Fibroblast of gingiva (primary cell): ENCODE measurements at places on chromosomes 2 and 18.

GRCh38 chr18:7116792-7117389 is 706 bp downstream of the LAMA1 start:
- DNase-seq: no peak

- no peak for DNase-seq
Observed at GRCh38 chr2:201754717-201755415, 25.9 kb downstream of the ALS2 start.

- no peak for DNase-seq
Observed at GRCh38 chr2:239339726-239340601, 60.9 kb downstream of the HDAC4 start.

DNA sequence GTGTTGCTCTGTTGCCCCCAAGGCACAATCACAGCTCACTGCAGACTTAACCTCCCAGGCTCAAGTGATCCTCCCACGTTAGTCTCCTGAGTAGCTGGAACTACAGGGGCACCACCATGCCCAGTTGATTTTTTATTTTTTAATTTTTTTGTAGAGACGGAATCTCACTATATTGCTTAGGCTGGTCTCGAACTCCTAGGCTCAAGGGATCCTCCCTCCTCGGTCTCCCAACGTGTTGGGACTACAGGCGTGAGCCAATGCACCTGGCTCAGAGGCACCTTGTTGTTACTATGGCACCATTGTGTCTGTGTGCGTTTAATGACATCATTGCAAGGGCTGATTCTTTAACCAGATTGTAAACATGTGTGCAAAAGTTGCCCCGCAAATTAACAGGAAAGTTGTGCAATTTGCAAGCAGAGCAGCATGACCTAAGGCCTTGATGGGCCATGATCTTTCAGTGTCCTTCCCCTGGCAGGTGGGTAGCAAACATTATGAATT is 22.6 kb downstream of the TCF23 start:
- DNase-seq: peak; percentile 62

DNA sequence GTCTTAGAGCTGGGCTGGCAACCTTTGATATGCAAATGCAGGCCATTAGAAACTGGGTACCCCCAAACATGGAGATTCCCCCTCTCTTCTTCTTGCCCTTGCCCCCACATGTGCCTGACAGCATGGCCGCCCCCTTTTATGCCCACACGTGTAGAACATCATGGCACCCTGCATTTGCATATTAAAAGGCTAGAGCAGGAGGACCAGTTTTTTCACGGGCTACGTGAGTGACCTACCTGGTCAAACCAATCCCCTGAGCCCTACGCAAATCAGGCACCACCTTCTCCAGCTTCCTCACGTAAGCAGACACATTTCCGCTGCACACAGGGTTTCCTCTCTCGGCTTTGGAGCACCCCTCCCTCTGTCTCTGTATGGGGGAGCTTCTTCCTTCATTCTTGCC is 110.9 kb upstream of the COPS8 start:
- no peak for DNase-seq

DNA sequence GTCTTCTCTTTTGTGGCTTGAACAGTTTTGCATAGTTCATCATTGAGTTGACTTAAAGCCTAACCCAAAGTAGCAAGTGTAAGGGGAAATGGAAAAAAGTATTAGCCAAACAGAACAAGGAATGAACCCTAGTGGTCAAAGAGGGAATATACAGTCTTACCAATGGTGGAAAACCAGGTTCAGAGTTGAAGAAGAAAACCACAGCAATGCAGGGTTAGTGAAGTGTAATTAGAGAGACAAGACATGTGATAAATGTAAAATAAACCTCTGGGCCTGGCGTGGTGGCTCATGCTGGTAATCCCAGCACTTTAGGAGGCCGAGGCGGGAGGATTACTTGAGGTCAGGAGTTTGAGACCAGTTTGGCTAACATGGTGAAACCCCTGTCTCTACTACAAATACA is 2.4 kb downstream of the TTN start:
- DNase-seq: no peak

DNA sequence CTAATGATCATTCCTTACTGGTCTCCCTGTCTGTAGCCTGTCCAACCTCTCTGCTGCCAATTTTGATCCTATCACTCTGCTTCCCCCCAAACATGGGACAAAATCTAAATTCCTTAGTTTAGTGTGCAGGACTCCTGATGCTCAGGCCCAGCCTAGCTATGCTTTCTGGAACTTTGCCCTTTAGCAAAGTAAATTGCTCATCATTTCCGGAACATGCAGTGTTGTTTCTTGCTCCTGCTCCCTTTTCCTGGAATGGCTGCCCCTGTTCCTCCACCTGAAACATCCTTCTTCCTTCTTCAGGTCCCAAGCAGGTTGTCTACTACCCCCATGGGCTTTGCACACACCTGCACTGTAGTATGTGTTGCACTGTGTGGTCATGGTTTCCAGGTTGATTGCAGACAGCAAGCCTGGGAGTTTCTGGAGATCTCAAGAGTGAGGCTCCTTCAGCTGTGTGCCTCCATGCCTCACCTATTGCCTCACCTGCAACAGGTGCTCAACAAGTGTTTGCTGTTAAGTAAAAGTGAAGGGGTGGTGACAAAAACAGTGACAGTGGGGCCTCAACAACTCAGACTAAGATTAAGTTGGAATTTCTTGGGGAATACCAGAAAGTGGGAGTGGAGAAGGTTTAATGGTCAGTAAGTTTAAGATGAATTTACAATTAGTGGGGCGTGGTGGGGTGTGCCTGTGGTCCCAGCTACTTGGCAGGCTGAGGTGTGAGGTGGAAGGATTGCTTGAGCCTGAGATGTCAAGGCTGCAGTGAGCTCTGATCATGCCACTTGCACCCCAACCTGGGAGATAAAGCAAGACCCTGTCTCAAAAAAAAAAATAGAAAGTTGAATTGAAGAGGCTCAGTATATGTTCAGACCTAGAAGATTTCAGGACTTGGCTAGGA is 120.0 kb downstream of the DNAH6 start:
- DNase-seq: no peak

- DNase-seq: no peak
Observed at GRCh38 chr18:72783530-72783929, 84.3 kb downstream of the NETO1 start.

- no peak for DNase-seq
Observed at GRCh38 chr2:218662827-218663226, 3.3 kb downstream of the BCS1L start.

DNA sequence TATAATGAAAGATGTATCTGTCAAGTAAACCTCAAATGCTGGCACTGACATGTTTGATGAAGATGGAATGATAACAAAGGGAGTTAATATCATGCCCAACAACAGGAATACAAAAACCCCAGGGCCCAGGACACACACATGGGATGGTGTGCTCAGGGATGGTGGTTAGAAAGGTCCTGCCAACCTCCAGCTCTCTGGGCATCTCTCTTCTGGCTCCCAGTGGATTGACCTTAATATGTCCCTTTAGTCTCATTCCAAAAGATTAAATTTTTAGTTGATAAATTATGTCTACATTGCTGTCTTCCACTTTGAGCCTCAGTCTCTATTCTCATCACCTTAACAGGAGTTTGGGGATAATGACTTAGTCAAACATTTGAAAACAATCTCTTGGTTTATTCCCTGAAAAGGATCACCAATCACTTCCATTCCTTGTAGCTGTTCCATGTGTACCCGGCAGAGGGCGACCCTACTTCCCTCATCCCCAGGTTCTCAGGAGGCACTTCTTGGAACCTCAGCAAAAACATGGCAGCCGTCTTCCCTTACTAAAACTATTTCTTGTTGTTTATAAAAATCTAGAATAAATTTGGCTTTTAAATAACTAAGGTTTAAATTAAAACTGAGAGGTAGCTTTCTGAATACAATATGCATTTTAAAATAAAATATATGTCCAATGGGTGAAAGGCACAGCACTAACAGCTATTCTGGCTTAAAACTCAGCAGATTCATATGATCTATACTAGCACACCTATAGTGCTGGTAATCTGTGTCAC is 29.6 kb downstream of the MCEE start:
- DNase-seq: peak; percentile 45

GRCh38 chr2:54164106-54164505 is 48.7 kb downstream of the ACYP2 start:
- no peak for DNase-seq

- peak; percentile 81 for DNase-seq
Observed at GRCh38 chr2:43484323-43484930, 111.4 kb downstream of the THADA start.

- DNase-seq: peak; percentile 34
Observed at GRCh38 chr18:51054764-51055163, 24.8 kb downstream of the SMAD4 start.

- no peak for DNase-seq
Observed at GRCh38 chr2:28089486-28089885, 199.0 kb downstream of the BABAM2 start.

DNA sequence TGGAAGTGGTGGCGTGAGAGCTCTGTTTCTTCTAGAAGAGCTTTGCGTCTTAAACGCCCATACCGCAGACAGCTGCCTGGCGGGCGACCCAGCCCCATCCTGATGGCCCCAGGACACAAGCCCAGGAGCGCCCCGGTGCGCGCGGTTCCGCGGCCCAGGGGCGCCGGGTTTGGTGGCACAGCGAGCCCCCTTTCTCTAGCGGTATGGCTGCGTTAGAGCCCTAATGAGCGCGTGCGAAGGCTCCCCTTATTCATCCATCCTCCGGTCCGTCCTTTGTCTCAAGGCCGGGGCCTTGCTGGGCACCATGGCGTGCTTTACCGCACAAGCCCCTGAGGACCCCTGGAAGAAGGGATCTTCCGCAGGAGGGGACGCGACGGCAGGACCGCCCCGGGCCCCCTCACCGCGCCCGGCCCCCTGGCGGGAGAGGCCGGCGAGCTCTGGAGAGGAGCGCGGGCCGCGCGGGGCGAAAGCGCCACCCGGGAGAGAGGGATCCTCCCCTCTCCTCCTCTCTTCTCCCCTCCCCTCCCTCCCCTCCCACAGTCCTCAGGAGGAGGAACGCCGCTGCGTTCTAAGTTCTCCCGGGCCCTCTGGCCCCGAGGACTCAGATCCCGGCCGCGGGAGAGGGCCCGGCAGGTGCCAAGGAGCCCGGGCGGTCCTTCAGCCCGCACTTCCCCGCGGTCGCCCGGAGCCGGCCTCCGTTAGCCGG is 626 bp upstream of the SLC1A4 start:
- DNase-seq: peak; percentile 79

DNA sequence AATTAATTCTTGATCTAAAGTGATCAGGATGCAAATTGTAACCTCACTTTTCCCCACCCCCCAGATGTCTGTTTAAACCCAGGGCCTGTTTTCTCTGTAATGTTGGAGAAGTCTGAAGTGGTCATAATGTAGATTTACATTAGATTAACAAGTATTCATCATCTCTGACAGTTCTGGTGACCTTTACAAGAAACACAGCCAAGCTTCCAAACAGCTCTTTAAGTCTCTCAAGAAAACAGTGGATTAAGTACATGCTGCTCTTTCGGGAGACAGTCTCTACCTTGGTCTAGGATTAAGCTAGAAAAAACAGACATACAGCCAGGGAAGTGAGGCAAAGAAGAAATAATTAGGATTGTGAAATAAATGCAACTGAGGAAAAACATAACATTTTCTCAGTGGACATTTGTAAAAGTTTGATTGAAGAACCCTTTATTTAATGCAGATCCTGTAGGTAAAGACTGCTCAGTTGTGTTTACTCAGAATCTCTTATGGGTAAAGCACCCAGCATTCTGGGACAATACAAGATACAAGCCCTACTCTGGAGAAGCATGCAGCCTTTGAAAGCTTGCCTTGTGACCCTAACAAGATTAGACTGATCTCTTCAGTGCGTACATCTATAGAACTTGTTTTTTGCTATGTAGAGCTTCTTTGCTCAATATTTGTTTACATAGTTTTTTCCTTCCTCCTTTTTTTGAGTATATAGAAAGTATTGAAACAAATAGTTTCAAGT is 203.9 kb downstream of the PHLPP1 start:
- DNase-seq: no peak

GRCh38 chr2:128365217-128365905 is 46.7 kb upstream of the HS6ST1 start:
- no peak for DNase-seq

DNA sequence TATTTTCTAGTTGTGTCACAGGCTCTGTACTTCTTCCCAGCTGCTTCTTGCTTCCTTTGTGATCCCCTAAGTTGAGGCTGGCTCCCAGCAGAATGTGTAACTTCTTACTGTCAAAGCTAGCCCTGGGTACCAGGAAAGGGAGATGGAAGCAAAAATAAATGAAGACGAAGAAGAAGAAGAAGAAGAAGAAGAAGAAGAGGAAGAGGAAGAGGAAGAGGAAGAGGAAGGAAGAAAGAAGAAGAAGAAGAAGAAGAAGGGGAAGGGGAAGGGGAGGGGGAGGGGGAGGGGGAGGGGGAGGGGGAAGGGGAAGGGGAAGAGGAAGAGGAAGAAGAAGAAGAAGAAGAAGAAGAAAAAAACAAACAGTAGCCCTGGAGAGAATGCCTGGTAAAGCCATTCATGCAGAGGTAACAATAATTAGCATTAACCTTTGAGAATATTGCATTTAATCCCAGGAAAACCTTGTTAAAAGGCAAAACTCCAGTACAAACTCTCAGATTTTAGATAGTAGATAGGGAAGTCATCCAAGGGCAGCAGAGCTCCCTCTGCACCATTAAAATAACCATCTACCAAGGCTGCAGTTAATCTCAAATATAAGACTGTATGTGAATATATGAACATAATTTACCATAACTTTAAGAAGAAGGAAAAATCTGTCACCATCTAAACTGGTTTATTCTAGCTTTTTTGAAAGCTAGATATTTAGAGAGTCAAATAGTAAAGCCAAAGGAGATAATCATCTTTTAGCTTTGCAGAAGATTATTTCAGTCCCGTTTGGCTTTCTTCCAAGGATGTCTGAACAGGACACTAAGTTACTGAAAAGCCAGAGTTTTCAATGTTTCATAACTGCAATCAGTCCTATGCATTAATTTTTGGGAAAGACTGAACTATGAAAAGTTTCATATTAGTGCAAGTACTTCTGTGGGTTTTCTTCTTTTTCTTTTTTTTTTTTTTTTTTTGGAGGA is 44.3 kb upstream of the FBXO11 start:
- no peak for DNase-seq

DNA sequence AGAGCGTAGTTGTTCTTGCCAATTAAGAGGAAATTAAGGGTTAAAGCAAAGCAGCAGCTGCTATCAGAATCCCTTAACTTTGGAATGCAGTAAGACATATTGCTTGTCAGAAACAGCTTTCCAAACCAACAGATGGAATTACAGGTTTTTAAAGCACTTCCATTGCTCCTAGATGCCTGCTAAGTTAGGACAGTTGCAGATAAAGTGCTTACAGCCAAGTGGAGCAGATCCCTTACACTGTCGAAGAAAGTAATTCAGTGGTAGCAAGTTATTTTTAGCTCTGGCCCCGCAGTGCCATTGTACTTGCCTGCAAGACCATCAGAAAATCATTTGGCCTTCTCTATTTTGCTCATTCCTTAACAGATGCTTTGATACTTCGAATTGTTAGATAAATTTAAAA is 5.4 kb downstream of the PDK1 start:
- DNase-seq: no peak

DNA sequence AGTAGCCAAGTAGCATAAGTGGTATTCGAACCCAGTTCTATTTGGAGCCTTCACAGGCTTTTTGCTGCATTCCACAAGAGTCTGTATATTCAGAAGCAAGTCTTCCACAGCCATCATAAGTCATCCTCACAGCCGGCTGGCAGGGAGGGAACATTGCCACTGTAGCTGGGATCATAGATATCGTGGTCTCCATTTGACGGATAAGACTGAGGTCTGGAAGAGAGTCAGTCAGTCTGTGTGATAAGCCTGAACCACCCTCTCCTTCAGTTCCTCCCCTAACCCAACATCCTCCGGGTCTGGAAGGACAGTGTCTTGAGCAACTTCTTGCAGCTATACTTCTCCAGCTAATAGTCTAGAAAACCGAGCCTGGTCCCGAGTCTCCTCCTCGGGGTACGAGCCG is 17.0 kb upstream of the C1QL2 start:
- no peak for DNase-seq

GRCh38 chr2:24877646-24878045 is 42.4 kb downstream of the ADCY3 start:
- no peak for DNase-seq
